ENCODE measurements at places on chromosomes 1 and 21. TPM values are rescaled to one million over a fixed set of nuclear protein-coding genes. Genes with fewer than 3 reads are reported as not detected.

CDA gene
- not detected for total RNA-seq

GBP6 gene
- total RNA-seq = 0.19 TPM

BCAR3 gene
- 0.85 TPM for total RNA-seq

TMEM59 gene
- total RNA-seq = 185 TPM

C1QC gene
- 5.2 TPM for total RNA-seq

GRCh38 chr1:74583397-74583796 is 71.0 kb upstream of the LRRC53 start:
- DNase-seq = no peak

- DNase-seq = no peak
These were observed 57.6 kb downstream of the WLS start for GRCh38 chr1:68174738-68175113.

GRCh38 chr1:64834734-64835133 is 89.9 kb downstream of the RAVER2 start:
- DNase-seq = no peak

DNA sequence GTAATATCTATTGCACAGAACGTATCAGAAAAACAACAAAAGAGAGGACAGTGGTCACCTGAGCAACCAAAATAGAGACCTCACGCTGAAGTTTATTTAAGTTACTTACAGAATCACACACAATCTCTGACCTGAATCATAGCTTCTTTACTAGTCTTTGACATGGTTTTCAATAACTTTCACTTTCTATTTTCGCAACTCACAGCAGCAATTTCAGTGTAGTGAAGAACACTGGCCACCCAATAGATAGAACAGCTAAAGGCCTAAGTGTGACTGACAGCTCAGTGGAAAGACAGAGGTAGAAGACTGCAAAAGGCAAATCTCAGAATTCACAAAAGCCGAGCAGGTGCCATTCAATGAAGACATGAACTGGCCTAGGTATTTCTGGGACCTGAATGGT is 435.6 kb upstream of the CHRM3 start:
- DNase-seq = no peak

- DNase-seq = no peak
These were observed 7.6 kb downstream of the DAP3 start for GRCh38 chr1:155696524-155696923.

DNA sequence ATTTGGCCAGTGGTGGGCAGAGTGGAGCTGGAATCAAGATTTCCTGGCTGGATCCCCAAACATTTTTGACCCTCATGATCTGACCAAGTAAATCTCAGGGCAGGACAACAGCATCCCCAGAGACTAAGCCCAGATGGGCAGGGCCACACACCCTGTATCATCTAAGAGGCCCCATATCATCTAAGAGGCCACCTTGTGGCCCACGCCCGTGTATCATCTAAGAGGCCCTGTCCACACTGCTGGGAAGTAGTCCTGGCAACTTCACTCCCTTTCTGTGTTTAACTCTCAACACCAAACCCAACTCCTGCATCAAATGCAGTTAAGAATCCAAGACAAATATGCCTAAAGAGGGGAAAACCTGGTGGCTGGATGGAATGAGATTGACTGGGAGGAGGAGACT is 81.6 kb upstream of the SSX2IP start:
- no peak for DNase-seq

GRCh38 chr1:234845836-234846235 is 235.9 kb upstream of the IRF2BP2 start:
- peak; percentile 18 for DNase-seq

DNA sequence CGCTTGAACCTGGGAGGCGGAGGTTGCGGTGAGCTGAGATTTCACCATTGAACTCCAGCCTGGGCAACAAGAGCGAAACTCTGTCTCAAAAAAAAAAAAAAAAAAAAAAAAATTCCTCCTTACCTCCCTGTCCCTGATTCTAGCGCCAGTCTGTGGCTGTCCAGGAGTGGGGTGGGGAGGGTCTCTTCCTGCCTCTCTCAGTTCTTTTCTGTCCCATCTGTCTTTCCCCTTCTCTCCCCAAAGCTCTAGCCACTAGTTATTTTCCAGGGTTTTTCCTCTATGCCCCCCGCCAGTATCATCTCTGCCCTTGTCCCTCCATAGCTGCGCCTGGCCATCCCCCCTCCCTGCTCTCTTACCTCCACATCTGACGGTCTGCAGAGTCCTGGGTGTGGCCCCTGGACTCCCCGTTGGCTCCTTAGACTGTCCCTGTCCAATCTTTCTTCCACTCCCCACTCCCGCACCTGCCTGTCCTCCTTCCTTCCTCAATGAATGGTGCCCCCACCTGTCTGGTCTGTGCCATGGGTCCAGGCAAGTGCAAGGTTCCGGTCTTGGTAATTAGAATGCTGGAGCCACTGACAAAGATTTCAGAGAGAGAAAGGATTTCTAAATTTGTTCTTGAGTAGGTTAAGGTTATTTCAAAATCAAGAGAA is 1.6 kb upstream of the TMEM63A start:
- no peak for DNase-seq

Measured in naive thymus-derived CD4-positive, alpha-beta T cell (primary cell).